Fibroblast of the conjunctiva (primary cell): ENCODE measurements at places on chromosomes 4 and X.

- DNase-seq = no peak
Measured at GRCh38 chrX:141879616-141880015, 24.1 kb upstream of the MAGEC1 start.

- no peak for DNase-seq
Measured at GRCh38 chr4:13851085-13851940, 223.8 kb upstream of the BOD1L1 start.

- DNase-seq = no peak
Measured at GRCh38 chrX:154022108-154022507, 2.4 kb upstream of the IRAK1 start.

- peak; percentile 35 for DNase-seq
Measured at GRCh38 chrX:46601283-46601682, 27.7 kb downstream of the CHST7 start.

DNA sequence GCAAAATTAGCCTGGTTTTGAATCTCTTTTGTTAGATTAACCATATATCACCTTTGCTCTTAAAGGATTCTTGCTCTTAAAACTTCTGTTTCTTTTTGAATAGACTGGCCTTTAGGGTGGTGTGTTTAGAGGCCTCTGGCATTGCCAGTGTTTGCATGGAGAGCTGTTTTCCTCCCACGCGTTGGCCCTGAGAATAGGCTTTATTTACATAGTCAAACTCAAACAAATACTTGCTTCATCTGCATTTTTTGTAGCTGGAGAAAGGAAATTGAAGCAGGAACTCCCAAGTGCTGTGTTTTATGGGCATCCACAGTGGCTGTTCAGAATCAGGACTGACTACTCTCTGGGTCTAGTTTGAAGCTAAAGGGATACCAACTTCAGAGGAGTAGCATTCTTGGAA, 2.7 kb downstream of the SHROOM2 start:
- DNase-seq = no peak
